ENCODE measurements at places on chromosomes 13 and 19.

DNA sequence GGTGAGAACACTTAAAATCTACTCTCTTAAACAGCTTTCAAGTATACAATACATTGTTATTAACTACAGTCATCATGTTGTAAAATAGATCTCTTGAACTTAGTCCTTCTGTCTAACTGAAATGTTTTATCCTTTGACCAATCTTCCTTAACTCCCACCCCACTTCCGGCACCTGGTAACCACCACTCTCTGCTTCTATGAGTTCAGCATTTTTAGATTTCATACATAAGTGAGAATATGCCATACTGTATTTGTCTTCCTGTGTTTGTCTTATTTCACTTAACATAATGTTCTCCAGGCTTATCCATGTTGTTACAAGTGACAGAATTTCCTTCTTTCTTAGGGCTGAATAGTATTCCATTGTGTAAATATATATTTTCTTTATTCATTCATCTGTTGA is 144.1 kb upstream of the TRPC4 start:
- DNase-seq, result no peak

GRCh38 chr19:480016-480855 is 16.1 kb upstream of the MADCAM1 start:
- peak; percentile 80 for DNase-seq

- no peak for DNase-seq
Observed at GRCh38 chr13:110448677-110449076, 112.8 kb downstream of the RAB20 start.

DNA sequence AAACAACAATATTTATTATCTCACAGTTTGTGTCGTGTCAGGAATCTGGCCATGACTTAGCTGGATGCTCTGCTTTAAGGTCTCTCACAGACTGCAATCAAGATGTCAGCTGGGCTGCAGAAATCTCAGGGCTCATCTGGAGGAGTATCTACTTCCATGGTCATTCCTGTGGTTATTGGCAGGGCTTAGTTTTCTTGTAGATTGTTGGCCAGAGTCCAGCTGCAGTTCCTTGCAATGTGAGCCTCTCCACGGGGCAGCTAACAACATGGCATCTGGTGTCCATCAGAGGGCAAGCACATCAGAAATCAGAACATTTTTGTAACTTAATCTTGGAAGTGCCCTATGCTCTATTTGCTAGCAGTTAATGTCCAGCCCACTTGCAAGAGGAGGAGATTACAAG is 45.7 kb upstream of the TDRD3 start:
- no peak for DNase-seq

DNA sequence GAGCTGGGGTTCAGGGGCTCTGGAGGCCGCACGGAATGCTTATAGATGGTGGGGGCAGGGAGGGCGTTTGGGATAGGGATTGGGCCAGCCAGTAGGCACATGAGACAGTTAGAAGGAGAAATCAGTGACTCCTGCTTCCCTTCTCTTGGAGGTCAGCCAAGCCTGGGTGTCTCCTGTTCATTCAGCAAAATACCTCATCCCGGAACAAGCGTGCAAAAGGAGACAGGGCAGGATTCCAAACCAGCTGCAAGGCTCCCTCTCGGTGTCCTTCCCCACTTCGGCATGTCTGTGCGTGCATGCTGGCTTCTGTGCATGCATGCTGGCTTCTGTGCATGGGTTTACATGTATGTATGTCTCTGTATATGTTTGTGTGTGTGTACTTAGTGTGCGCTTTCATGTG is 37.3 kb upstream of the PEPD start:
- no peak for DNase-seq

DNA sequence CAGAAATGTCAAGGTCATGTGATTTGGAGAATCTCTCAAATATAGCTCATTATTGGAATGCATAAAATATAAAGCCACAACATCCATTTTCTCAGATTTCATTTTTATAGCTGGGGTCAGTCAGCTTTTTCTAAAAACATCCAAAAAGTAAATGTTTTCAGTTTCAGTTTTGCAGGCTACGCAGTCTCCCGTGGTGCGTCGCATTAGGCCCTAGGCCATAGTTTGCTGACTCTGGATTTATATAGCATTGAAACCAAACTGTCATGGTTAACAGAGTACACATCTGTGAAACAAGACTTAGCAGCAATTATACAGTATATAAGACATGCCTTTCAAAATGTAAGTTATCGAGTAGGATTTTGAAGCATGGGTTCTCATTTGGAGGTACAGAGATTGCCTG is 140.0 kb downstream of the IRS2 start:
- no peak for DNase-seq

GRCh38 chr19:10727685-10728201 is 9.9 kb downstream of the DNM2 start:
- no peak for DNase-seq

GRCh38 chr19:6352381-6353165 is 8.8 kb upstream of the CLPP start:
- no peak for DNase-seq

- DNase-seq, result no peak
Observed at GRCh38 chr13:40146063-40146462, 490.6 kb downstream of the COG6 start.

- DNase-seq, result no peak
Observed at GRCh38 chr13:23430664-23431063, 2.8 kb downstream of the SACS start.

GRCh38 chr19:30406220-30407067 is 34.3 kb downstream of the ZNF536 start:
- DNase-seq, result peak; percentile 23

- DNase-seq, result no peak
Observed at GRCh38 chr19:4638317-4638716, 999 bp upstream of the TNFAIP8L1 start.

DNA sequence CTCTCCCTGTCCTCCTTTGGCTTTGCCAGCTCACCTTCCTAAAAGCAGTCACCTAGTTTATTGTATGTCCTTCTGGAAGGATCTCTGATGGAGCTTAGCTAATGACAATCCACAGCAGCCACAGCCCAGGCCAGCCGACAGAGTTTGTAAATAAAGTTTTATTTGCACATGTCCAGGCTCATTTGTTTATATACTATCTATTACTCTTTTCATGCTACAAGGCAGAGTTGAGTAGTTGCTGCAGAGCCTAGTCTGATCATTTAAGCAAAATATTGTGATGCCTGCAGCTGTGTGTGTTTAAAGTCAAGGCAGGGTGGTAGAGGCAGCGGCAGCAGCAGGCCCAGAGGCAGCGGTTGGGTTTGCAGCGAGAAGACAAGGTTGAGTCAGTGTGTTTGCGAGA is 32.6 kb downstream of the NKPD1 start:
- no peak for DNase-seq

- DNase-seq, result no peak
Observed at GRCh38 chr13:70729369-70729768, 621.1 kb upstream of the KLHL1 start.

GRCh38 chr19:50478901-50479715 is 2.5 kb upstream of the GARIN5A start:
- no peak for DNase-seq

DNA sequence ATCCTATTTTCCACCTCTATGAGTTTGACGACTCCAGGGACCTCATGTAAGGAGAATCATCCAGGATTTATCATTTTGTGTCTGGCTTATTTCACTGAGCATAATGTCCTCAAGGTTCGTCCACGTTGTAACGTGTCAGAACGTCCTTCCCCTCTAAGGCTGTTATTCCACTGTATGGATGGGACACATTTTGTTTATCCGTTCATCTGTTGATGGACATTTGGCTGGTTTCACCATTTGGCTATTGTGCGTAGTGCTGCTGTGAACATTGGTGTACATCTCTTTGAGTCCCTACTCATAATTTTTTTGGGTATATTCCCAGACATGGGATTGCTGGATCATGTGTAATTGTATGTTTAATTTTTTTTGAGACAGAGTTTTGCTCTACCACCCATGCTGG is 21.5 kb downstream of the CRTC1 start:
- no peak for DNase-seq

DNA sequence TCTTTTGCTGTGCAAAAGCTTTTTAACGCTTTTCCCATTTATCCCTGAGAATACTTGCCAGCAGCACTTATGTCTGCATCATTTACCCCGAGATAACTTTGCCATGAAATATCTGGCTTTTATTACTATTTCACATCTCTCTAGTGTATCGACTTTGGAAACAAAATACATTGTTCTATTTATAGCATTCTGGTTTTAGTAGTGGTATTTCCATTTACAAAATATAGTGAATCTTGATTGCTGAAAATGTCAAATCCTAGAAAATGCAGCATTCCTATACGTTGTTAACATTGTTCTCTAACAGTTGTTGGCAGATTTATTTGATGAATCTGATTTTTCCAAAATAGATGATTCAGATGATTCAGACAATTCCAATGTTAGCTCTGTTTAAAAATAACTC is 189.3 kb upstream of the SPRY2 start:
- no peak for DNase-seq

DNA sequence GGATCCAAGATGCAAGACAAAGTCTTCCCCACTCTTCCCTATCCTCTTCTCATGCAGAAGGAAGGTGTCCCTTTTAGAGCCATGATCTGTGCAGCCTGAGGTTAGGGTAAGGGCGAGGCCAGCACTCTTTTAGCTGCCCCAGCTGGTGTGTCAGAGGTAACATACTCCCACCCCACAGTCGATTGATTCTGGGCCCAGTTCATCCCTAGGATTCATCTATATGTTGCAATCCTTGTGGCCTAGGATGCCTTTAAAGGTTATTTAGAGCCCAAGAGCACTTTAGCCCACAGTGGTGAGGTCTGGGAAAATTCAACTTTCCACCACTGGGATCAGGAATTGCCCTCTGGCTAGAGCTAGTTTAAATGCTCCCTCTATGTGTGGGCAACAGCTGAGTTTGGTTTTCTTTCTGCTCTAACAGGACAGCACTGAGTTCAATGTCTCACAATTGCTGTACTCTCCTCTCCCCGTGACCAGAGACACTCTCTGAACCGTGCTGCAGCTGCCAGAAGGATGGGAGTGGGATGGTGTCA is 201.3 kb upstream of the SERP2 start:
- DNase-seq, result no peak

- no peak for DNase-seq
Observed at GRCh38 chr13:25241007-25241406, 46.3 kb downstream of the MTMR6 start.

- DNase-seq, result no peak
Observed at GRCh38 chr19:10133596-10133995, 13.9 kb upstream of the EIF3G start.

DNA sequence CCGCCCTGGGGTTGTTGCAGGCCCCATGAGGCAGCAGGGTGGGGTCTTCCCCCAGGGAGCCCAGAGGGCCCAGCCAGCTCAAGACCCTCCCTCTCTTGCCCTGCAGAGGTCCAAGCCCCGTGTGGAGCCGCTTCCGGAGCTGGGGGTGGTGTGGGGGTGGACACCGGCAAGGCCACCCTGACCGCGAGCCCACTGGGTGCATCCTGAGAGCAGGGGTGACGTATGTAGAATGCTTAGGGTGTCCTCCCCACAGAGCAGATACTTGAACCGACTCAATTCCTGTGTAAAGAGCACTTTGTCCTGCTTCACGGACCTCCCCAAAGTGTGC is 14.8 kb downstream of the UBXN6 start:
- no peak for DNase-seq

DNA sequence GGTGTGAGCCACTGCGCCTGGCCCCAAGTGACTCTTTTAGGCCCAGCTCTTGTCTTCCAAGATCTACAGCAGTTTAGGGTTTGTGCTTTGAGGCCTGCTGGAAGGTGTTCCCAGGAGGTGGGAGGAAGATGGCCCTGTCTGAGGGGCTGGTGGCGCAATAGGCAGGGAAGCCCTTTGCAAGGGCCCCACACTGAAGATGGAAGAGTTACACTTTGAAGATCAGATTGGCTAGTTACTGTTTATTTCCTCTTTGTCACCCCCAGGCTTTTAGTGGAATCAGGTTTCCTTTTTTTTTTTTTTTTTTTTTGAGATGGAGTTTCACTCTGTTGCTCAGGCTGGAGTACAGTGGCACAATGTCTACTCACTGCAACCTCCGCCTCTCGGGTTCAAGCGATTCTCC is 1.9 kb upstream of the RABAC1 start:
- no peak for DNase-seq

- no peak for DNase-seq
Observed at GRCh38 chr19:43132696-43133095, 50.2 kb upstream of the PSG2 start.

GRCh38 chr19:41278478-41278877 is 14.3 kb downstream of the HNRNPUL1 start:
- no peak for DNase-seq

GRCh38 chr19:50020481-50020880 is 4.7 kb downstream of the VRK3 start:
- no peak for DNase-seq

DNA sequence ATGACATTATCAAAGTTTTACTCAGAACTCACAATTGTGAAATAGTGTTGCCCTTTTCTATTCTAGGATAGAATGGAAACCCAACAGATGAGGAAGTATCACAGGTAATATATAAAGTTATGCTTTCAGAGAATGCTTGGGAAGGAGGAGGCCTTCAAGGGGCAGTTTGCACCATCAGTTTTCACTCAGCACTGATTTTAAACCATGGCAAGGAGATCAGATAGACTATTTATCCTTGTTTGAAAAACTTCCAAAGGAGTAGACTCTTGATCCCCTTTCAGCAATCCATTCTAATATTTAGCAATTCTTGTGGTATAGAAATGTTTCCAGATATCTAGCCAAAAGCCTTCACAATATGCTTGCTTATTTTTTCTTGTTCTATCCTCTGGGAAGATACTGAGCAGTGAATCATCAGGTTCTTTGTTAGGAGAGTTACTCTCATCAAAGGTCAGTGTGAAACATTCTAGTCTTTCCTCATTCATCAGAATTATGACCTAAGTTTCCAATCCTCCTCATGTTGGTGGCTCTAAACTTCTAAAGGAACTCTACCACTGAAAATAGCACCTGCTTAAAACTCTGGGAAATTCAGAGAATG is 3.8 kb downstream of the GPC6 start:
- no peak for DNase-seq

DNA sequence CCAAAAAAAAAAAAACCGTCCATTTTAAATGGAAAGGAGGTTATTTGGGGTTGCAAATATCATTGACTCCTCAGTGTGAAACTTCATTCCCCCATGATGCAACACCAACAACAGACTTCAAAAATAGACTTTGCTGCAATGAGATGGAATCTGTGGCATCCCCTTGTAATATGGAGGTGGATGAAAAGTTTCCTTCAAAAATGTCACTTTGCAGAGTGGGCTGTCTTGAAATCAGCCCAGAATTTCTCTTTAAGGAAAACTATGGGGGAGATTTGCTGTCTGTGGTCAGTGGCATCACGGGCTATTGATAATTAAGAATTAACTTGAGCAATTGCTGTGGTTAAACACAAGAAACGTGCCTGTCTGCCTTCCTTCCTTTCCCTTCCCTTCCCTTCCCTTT is 1.5 kb downstream of the GPR18 start:
- DNase-seq, result no peak

DNA sequence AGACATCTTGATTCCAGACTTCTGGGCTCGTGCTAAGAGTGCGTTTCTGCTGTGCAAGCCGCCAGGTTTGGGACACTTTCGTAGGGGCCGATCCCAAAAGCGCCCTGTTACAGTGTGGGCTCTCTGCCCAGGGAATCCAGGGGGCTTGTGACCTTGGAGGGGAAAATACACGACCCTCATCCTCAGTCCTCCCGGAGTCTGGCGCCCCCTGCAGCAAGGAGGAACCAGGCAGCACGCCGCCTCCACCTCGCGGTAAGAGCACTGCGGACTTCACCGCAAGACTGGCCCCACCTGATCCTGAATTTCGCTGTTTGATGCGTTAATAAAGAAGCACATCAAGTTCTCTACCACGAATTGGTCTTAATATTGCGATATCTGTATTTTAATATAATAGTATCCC is 5.2 kb downstream of the POLRMT start:
- DNase-seq, result no peak

GRCh38 chr19:19482809-19483596 is 32.3 kb downstream of the TSSK6 start:
- DNase-seq, result no peak

- DNase-seq, result no peak
Observed at GRCh38 chr19:57249329-57249728, 8.9 kb downstream of the ZNF805 start.
